ENCODE measurements at places on chromosomes 5 and 9.

DNA sequence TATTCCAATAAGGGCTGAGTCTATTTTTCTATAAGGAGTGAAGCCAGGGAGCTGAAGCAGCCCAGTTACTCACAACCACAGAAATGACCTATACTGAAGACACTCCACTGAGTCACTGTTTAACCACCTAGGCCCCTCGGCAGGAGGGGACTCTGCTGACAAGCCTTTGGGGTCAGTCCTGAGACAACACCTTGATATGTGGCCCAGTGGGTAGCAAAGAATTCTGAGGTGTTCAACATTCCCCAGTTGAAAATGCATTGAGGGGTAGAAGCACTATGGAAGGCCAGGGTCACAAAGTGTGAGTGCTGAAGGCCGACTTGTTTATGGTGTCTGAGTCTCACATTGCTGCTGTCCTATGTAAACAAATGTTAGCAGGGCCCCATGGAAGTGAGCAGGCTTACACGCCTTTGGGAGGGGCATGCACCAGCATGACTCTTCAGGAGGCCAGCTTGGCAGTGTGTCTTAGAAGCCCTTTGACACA is 112.6 kb upstream of the NFIL3 start:
- DNase-seq, result peak; percentile 15

GRCh38 chr5:116546743-116547124 is 27.9 kb downstream of the SEMA6A start:
- DNase-seq, result no peak

- no peak for DNase-seq
Measured at GRCh38 chr5:14591548-14591947, 10.0 kb downstream of the OTULINL start.

GRCh38 chr9:103977163-103977562 is 116.9 kb upstream of the SMC2 start:
- no peak for DNase-seq

DNA sequence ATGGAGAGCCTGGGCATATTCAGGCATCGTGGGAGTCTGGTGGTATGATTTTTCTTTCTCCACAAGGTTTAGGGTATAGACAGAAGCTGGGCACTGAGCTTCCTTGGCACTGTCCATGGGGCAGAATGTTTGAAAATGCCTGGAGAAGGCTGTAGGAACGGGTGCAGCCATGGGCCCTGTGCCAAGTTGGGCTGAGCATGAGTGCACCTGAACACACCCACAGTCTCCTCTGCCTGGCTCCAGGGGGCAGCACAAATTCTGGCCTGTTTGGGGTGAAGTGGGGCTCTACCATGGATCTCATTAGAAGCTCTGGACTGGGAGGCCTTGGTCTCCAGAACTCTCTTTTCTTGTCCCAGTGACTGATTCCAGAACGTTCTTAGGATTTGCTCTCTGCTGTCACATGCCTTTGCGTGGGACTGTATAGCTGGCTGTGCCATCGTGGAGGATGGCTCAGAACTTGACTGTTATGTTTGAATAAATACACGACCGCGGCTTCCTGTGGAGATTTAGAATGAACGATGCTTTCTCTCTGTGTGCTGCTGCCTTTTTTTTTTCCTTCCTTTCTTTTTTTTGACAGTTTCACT is 229.8 kb downstream of the FANCC start:
- no peak for DNase-seq

GRCh38 chr9:6887051-6887450 is 129.3 kb downstream of the KDM4C start:
- DNase-seq, result no peak

DNA sequence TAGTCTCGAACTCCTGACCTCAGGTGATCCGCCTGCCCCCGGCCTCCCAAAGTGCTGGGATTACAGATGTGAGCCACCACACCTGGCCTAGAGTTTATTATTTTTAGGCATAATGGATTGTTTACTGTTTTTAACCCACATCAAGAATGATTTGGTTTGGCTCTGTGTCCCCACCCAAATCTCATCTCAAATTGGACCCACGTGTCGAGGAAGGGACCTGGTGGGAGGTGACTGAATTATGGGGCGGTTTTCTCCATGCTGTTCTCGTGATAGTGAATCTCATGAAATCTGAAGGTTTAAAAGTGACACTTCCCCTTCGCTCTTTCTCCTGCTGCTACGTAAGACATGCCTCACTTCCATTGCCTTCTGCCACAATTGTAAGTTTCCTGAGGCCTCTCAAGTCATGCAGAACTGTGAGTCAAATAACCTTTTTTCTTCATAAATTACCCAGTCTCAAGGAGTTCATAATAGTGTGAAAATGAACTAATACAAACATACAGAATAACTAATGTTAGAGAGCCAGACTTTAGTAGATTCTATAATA is 88.2 kb downstream of the RICTOR start:
- no peak for DNase-seq

DNA sequence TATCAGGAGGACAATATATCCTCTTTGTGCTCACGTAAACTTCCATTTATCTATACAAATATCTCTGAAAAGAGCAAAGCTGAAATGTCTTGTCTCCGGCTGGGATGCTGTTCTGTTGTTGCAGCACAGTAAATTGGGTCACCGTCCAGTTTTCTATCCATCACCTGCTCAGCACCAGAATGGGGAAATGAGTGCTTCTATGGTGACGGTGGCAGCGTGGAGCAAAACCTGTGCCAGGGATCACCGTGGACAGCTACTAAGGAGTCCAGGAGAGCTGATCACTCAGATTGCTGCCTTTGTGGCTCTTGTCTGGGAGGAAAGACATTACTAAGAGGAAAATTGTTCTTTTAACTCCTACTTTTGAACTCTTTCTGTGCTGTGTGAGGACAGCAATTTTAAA is 531.6 kb downstream of the PSAT1 start:
- no peak for DNase-seq

- DNase-seq, result peak; percentile 1
Measured at GRCh38 chr9:22452415-22453010, 5.9 kb downstream of the DMRTA1 start.

- no peak for DNase-seq
Measured at GRCh38 chr9:107467416-107467815, 22.2 kb downstream of the KLF4 start.

DNA sequence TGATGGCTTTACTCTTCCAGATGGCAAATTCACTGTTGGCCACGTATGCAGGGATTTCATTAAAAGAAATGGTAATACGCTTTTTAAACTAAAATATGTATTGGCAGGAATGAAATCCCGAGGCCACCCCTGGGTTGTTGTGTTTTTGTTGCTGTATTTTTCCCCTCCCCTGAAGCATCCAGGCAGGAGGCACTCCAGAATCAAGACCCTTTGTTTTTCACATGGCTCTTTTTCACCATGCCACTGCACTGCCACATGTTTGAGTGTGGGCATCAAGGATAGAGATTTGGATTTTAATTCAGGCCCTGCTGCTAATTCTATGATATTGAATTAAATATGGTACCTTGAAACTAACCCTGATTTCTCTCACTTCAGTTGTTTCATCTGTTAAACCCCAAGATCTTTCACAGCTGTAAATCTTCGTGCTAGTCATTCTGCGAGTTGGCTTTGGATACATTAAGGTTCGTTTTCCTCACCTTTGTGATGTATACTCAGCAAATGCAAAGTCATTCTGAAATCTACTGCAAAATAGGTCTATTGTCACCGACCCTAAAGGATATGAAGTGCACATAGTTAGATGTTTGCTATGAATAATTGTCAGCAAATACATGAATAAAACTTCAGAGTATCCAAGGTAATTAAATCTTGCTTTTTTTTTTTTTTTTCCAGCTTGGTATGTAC is 533.4 kb downstream of the PTPRD start:
- no peak for DNase-seq

GRCh38 chr5:151204051-151204450 is 19.8 kb downstream of the CCDC69 start:
- DNase-seq, result no peak

- DNase-seq, result no peak
Measured at GRCh38 chr9:72334658-72335337, 30.2 kb downstream of the ZFAND5 start.

DNA sequence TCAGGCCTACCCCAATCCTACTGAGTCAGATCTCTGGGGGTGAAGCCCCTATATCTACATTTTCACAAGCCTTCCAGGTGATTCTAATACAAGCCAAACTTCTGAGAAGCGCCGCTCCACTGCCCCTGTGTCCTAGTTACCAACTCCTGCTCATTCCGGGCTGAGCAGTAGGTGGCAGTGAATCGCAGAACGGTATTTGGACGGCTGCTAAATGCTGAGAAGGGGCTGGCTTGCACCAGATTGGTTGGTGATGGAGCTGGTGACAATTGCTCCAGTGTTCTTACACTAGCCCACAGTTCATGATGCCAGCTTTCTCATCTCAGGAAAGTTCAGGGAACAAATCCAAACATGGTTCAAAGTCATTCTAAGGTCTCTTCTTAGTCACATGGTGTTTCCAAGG is 31.1 kb upstream of the FGF1 start:
- DNase-seq, result peak; percentile 43

- no peak for DNase-seq
Measured at GRCh38 chr5:72641164-72641563, 134.0 kb upstream of the ZNF366 start.

- no peak for DNase-seq
Measured at GRCh38 chr5:177508221-177508611, 1.4 kb downstream of the DOK3 start.
